ENCODE measurements at places on chromosomes 4 and X.

- DNase-seq, result no peak
Observed at GRCh38 chrX:109719264-109719663, 13.8 kb downstream of the ACSL4 start.

DNA sequence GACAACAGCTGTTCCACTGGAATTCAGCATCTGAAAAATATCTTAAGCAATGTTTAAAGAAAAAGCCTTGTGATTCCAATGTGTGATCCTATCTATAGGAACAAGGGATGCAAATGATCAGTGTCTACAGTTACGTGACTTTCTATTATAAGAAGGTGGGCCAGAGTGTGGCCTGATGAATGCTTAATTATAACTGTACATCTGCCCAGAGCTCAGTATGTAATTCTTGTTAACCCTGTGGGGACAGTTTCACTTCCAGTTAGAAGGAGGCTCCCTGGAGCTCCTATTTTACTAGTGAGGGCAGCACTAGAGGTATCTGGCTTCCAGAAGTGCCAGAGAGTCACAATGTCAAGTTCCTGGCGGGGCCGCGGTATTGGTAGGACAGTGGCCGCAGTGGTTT lies 288.5 kb downstream of the USP46 start:
- peak; percentile 78 for DNase-seq

- DNase-seq, result peak; percentile 15
Observed at GRCh38 chr4:3802571-3803474, 36.6 kb downstream of the ADRA2C start.

GRCh38 chrX:93673056-93673868 lies at the start of gene NAP1L3:
Gene NAP1L3, minus strand, starts transcription at chrX:93673578. Its CDS starts 274 bp downstream, at chrX:93673304.
- no peak for DNase-seq

DNA sequence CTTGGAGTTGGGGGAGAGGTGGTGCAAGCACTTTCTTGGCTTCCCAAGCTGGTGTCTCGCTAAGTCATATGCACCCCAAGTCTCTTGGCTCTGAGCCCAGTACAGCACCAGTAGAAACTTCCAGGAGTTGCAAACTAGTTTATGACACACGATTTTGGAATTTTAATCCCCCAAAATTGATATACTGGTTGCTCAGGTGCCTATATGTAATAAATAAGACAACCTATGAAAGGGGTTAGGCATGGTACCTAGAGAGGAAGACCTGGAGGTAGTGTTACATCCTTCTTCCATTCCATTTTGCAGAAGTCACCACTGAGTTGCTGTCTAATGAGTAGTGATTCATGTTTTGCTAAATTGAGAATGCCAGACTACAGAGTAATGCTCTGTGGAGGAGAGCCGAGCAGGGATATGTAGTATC lies 4.3 kb upstream of the SLC4A4 start:
- DNase-seq, result no peak

All from MV-4-11 (cell line).